ENCODE measurements at places on chromosomes 2 and 18.
A peak's percentile ranks its signal among the peaks of the same experiment; 100 is the strongest.

DNA sequence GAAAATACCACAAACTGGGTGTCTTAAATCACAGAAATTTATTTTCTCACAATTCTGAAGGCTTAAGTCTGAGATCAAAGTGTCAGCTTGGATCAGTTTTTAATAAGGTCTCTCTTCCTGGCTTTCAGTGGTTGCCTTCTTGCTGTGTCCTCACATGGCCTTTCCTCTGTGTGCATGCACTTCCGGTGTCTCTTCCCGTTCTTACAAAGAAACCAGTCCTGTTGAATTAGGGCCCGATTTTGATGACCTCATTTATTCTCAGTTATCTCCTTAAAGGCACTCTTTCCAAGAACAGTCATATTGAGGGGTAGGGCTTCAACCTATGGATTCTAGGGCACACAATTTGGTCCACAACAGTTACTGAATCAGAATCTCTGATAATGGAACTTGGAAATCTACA, 5.4 kb upstream of the XIRP2 start:
- no peak for DNase-seq

DNA sequence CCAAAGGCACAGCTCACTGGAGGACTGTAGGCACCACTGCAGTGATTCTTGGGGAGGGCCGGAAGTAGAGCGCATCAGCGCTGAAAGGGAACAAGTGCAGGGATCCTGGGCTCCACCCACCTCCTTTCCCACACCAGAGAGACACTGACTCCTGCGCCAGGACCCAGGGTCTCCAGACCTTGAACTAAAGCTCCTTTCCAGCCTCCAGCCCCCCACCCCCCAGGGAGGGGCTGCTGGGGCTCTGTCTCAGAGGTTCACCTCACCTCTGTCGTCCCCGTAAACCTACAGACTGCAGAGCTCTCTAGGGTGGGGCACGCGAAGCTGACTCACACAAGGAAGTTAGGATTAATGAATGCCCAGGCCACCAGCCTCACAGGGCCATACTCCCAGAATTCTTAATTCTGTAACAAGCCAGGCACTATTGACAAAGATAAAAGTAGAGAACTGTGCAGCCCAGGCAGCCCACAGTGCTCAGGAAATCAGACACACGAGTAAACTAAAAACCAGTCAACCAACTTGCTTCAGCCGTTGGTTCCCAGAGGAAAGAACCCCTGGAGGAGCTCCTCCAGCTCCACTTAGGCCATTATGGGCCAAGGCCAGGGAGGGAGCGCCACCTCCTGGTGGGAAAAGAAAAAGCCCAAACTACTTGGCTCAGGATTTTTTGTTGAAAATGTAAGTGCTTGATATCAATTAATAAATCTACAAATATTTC, 45.1 kb upstream of the ACAA2 start:
- DNase-seq, result peak; percentile 23

GRCh38 chr2:40127146-40127545, 324.7 kb downstream of the SLC8A1 start:
- DNase-seq, result no peak

- DNase-seq, result no peak
Measured at GRCh38 chr2:194486326-194486725, 1170.7 kb upstream of the SLC39A10 start.

- DNase-seq, result peak; percentile 39
Measured at GRCh38 chr2:217711188-217711587, 291.6 kb downstream of the TNS1 start.

- DNase-seq, result no peak
Measured at GRCh38 chr2:21333684-21334083, 209.9 kb downstream of the TDRD15 start.

GRCh38 chr2:131039908-131040660, 53.2 kb downstream of the FAM168B start:
- no peak for DNase-seq

GRCh38 chr2:214005337-214005736, 405.5 kb upstream of the VWC2L start:
- DNase-seq, result peak; percentile 8

DNA sequence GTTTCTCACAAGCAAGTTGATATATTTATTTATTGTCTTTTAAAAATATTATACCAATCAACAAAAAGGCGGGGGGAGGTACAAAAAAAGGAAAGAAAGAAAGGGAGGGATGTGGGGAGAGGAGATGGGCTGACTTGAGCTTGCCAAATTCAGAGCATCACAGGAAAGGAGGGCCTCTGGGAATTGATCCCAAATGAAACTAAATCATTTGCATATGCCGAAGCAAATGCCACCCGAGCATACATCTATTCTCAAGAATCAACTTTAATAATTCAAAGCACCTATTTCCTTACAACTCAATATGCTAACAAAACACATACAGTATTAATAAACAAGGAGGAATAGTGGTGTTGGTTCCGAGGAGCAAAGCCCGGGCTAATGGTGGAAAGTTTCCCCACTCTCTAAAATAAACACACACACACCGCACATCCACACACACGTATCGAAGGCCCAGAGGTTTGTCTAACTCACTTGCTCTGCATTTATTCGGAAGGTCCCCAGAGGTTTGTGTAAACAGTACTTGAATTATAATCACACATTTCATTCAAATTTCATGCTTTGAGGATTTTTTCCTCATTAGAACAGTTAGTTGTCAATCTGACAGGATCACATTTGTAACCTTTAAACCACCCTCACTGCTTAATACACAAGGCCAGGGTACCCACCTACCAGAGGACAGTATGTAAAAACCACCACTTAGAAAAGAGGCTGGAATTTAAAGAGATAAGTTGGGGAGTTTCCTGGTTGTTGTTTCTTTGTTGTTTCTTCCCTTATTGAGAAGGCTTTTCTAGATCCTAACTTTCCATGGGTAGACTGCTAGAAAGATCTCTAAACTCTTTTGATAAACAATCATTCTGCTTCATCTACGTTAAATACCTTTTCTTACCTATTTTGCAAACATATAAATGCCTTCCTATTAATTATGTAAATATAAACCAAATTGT, 264.7 kb downstream of the TCF4 start:
- no peak for DNase-seq

DNA sequence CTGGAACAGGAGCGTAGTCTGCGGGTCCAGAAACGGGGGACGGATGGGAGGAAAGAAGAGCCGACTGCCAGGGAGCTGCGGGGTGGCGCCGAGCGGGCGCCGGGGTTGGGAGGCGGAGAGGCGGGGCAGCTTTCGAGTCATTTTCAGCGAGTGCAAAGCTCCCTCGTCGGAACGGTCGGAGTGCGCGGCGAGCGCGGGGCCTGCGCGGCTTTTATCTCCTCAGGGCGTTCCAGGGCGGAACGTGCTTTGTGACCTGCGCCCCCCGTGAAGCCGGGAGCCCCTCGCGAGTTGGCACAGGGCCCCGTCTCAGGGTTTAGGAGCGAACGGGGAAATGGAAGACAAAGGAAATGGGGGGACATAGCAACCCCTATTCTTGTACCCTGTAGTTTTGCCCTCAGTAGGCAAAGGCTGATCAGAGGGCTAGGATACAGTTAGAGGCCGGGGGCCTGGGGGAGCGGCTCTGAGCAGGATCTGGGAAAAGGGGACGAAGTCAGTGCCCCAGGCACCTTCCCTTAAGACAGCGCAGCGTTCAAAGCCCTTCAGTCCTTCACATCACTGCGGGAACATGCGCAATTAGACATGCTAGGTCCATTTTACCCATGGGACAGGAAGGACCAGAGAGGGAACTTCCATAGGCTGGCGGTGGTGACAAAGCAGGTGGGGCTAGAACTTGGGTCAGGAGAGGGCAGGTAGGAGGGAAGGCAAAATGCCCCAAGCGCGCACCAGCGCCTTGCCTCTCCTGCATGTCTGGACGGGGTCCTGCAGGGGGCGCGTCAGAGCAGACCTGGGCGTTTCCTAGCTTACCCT, 60.1 kb upstream of the IL1RL1 start:
- no peak for DNase-seq

- no peak for DNase-seq
Measured at GRCh38 chr2:69216535-69217332, 170.3 kb downstream of the GFPT1 start.

- DNase-seq, result no peak
Measured at GRCh38 chr2:7632420-7632819, 715.2 kb downstream of the RNF144A start.

GRCh38 chr2:175557810-175558377, 376.4 kb upstream of the ATP5MC3 start:
- DNase-seq, result no peak

DNA sequence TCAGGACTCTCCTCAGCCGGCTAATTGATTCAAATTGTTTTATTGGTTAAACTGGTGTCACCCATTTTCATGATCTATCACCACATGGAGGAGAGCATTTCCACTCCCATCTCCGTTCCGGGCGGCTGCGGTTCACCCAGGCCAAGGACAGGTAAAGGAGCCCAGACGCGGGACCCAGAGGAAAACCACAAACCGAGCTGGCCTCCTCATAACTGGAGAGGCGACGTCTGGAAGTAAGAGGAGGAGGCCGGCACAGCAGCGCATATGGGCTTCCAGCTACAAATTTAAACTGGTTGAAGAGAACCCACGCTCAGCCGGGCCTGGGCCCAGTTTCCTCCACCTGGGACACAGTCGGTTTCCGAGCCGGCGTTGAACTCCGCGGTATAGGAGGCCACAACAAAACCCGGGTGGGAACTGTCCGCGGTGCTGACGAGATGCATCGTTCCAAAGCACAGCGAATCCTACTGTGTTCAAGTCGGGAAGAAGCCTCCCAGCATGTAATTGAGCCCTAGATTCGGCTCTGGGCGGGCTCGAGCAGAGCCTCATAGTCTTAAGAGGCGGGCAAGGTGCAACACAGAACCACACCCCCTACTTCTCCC, 3.0 kb upstream of the SKOR2 start:
- no peak for DNase-seq

- peak; percentile 39 for DNase-seq
Measured at GRCh38 chr18:59459369-59460071, 100.5 kb upstream of the LMAN1 start.

- DNase-seq, result no peak
Measured at GRCh38 chr2:224876522-224876921, 160.4 kb upstream of the CCDC195 start.

- DNase-seq, result no peak
Measured at GRCh38 chr2:42474765-42475454, 18.9 kb downstream of the KCNG3 start.

GRCh38 chr2:193377789-193378188, 1183.1 kb upstream of the TMEFF2 start:
- no peak for DNase-seq

DNA sequence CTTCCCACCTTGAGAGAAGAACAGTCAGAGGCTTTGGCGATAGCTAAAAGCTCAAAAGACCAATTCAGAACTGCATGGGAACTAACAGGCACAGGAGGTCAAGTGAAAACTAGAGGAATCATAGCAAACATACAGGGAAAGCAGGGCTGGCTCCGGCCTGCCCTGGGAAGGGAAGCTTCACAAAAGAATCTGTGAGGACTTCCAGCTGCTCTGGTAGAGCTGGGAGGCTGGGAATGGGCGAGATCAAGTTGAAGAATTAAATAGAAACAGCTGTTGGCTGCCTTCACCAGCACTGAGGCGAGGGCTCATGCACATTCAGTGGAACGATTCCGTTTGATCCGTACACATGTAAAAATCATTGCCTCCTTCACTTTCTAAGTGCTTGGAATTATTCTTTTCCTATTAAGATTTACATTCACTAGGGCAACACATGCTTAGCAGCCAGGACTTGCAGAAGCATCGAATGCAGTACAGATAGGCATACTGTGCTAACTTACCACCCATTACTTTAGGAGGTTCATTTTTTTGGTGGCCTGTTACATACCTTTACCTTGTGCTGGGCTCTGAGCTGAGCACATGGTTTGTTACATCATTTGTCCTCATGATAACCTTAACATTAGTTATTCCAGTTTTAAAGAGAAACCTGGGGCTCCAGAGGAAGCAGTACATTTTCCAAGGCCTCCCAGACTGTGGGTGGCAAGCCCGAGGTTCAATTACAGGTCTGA, 125.4 kb upstream of the RNF152 start:
- peak; percentile 88 for DNase-seq

GRCh38 chr2:134370655-134371445, 117.0 kb downstream of the MGAT5 start:
- DNase-seq, result no peak

DNA sequence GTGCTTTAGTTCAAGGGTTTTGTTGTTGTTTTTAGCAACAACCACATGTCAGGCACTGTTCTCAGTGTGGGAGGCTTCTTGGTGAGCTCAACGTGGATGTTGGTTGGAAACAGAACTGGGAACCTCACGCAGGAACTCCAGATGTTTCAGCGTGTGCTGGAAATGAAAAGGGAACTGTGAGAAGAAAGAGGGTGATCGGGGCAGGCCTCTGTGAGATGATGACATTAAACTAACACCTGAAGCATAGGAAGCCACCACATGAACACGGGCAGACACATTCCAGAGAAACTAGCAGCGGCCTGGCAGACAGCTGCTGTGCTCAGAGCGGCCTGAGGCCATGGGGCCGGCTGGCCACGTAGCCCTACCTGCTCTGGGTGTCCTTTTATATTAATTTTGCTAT, 66.4 kb downstream of the COA5 start:
- DNase-seq, result no peak

GRCh38 chr18:14221689-14222088, 89.5 kb upstream of the ZNF519 start:
- DNase-seq, result no peak

DNA sequence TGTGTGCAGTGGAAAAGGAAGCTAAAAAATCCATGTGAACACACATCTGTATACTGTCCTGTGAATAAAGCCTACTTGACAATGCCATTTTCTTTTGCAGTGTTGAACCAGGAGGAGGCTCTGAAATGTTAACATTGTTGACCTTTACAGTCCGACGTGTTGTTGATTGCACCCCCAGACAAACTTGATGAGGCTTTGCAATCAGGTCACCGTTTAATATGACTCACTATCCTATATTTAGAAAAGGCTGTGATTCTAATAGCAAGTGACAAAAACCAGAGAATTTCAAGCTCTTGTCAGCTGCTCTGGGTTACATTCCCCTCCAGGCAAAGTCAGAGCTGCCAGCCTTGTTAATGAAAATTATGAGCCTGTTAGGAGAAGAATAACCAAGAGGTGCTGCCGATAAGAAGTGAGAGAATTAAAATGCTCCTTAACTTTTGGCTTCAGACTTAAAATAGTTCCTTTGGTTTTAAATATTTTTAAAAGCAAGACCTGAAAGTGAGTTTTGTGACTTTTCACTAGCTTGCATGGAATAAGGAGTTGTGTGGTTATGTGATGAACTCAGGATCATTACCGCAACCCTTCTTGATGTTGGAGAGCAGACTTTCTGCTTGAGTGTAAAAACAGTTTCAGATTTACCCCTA, 162.1 kb downstream of the QPCT start:
- DNase-seq, result no peak

GRCh38 chr2:54042341-54042740, 71.5 kb upstream of the PSME4 start:
- DNase-seq, result no peak

- peak; percentile 37 for DNase-seq
Measured at GRCh38 chr18:33440060-33441043, at the start of gene CCDC178. CCDC178 (minus strand) TSS chr18:33440721; CDS start chr18:33412088, 28,633 bp downstream.

DNA sequence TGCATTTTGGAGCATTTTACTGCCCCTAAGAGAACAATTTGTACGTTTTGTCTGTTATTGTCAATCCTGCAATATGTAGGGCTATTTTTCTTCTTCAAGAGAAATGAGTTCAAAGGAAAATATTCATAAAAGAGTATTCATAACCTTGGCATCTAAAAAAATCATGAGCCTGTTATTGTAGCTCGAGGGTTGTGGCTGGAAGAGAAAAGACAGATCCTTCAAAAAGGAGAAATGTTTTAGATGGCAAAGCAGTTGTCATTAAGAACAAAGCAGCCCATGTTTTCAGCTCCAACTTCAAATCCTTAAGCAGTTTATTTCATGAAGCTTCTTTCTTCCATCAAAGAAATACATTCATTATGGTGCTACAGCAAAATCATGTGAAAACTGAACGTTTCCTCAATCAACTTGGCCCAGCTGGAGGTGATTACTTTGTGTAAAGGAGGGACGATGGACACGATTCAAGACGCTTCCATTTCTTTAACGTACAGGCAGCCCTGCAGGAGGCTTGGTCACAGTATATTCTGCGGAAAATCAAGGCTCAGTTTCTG, 31.4 kb downstream of the QPCT start:
- DNase-seq, result no peak
